Neuronal stem cell (in vitro differentiated cells): ENCODE measurements at places on chromosomes 13 and 19.

DNA sequence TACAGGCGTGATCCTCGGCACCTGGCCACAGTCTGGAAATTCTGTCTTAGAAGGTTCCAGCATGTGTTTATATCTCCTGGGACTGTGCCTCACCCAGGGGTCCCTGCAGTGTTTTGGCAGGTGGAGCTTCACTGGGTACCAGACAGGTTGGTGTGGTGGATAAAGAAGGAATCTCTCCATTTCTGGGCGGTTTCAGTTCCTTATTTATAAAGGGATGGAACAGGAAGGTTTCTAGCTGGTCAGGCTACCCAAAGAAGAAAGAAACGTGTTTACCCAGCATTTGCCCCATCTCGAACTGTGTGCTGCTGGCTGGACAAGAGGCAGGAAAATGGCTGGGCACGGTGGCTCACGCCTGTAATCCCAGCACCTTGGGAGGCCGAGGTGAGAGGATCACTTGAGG is 9.8 kb downstream of the PNPLA6 start:
- H3K36me3 ChIP-seq = peaks cover 22% of the 10 kb centered on the region
- no peak for DNase-seq
- H3K4me1 ChIP-seq = peaks cover under 1% of the 10 kb centered on the region
- H3K27ac ChIP-seq = no peak overlapping the region
- H3K4me3 ChIP-seq = no peak overlapping the region

- H3K4me3 ChIP-seq = no peak overlapping the region
- H3K36me3 ChIP-seq = peaks cover 10% of the 10 kb centered on the region
- no peak overlapping the region for H3K27ac ChIP-seq
- peaks cover 23% of the 10 kb centered on the region for H3K4me1 ChIP-seq
- no peak for DNase-seq
Observed at GRCh38 chr19:47096721-47097120, 16.9 kb downstream of the ZC3H4 start.

GRCh38 chr19:54172471-54173358 is at the start of gene TMC4:
TMC4 (minus strand) TSS chr19:54173160; CDS start chr19:54173117, 43 bp downstream.
- peaks cover 3% of the 10 kb centered on the region for H3K4me1 ChIP-seq
- peaks cover 6% of the 10 kb centered on the region for H3K36me3 ChIP-seq
- no peak within 1 kb of the TSS for H3K27ac ChIP-seq
- H3K4me3 ChIP-seq = peak within 1 kb of the TSS; percentile 42
- DNase-seq = no peak

GRCh38 chr13:76009267-76009890 is 373.2 kb downstream of the LMO7 start:
- no peaks in the 10 kb centered on the region for H3K27me3 ChIP-seq
- DNase-seq = no peak
- H3K36me3 ChIP-seq = no peaks in the 10 kb centered on the region
- no peaks in the 10 kb centered on the region for H3K4me1 ChIP-seq

DNA sequence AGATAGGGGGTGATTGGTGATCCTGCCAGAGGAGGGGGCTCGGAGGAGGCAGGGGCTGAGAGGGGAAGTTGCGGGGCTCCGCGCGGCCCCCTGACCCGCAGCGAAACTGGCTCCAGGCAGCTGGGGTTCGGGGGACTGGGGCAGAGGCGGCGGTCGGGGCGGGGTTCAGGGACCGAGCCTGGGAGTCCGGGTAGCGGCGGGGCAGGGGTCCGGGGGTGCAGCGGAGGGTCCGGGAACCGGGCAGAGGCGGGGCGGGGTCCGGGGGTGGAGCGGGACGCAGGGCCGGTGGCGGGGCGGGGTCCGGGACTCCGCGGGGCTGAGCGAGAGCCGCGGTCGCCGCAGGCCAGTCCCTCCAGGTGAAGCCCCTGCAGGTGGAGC is 1.2 kb downstream of the MADCAM1 start:
- H3K27me3 ChIP-seq = peaks cover 39% of the 10 kb centered on the region
- no peaks in the 10 kb centered on the region for H3K36me3 ChIP-seq
- H3K4me3 ChIP-seq = no peak overlapping the region
